ENCODE measurements at places on chromosomes 12 and 14. TPM values are rescaled to one million over a fixed set of nuclear protein-coding genes. Genes with fewer than 3 reads are reported as not detected.

Gene ZDHHC22
- 0.16 TPM for total RNA-seq

Gene NYNRIN
- total RNA-seq, result 35.4 TPM

Gene KCNA5
- total RNA-seq, result 2.9 TPM

Gene PRKAG1
- total RNA-seq, result 41.8 TPM

Gene PELI2
- total RNA-seq, result 15.9 TPM

Gene C1S
- 196 TPM for total RNA-seq

Gene FSCB
- total RNA-seq, result 0.90 TPM

Gene FOXM1
- total RNA-seq, result 6.2 TPM
